Left ventricle myocardium inferior (tissue), 1 donor: ENCODE measurements at places on chromosomes 4 and X.

DNA sequence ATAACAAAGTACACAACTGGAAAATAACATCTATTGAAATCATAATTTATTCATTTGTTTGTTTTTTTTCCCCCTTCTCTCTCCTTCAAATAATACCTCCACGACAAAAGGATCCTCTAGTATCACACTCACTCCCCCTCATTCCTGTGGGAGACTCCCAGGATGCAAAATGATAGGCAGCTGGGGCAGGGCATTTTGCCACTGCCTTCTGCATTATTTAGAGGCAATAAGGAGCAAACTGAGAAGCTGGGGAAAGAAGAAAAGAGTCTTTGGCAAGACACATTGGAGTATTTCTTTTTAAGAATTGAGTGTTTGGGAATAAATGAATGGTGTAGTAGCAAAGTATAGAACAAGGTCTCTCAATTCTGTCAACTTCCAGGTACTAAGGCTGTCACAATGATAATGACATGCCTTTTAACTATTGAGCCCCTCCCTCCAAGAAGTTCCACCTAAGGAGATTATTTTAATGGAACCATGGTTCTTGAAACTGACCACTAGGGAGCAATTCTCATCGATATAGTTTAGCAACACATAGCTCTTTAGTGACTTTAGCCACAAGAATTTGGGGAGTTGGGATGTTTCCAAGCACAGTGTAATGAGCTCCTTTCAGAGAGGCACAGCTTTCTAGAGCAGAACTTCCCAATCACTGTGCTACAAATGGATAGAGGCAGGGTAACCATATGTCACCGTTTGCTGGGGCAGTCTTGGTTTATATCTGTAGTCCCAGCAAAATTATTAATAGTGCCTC lies 303.3 kb downstream of the FRMPD4 start:
- DNase-seq, result no peak

- DNase-seq, result no peak
Observed at GRCh38 chrX:129955682-129956081, 26.8 kb upstream of the BCORL1 start.

DNA sequence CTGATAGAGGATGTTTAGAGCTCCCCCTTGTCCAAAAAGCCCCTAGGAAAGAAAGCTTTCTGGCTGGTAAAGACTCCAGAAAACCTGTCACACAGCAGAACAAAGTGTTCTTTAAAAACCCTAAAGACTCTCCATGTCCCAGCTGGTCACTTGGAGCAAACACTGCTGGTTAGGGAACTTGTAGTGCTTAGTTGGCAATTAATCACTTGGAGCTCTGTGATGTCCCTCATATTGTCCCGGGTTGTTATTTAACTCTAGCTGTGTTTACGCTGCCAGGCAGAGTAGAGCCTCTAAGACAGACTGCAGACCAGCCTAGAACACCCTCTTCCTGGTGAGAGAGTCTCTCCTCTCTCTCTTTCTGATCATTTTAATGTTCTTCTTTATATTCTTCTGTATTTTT lies 267.3 kb downstream of the BCOR start:
- DNase-seq, result no peak

DNA sequence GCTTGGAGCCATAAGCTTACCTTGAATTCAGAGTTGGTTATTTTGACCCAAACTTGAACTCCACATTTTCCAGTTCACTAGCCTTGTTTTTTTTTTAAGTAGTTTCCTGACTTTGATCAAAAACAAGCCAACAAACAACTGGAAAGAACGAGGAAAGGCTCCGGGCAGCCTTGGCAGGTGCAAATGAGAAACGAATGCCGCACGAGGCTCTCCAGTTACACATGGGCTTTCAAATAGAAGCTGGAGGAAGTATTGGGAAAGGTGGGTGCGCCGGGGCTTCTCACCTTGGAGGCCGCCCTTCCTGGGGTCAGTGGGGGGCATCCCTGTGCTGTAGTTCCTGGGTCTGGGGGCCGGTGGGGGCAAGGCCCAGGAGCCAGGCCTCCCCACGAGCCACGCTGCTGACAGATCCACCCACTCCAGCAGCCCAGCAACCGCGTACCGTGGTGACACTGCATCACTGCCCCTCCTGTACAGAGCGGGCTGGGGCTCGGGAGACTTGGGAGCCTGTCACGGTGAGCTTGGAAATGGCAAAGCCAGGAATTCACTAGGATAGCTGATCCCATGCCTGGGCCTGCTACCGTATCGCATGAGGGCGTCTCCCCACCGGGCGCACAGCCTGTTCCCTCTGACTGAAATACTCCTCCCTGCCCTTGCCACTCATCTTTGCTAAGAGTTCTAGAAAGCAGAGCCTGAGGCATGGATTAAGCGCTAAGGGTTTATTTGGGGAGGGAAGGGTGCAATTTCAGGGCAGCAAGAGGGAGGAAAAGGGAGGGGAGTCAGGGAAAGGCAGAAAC lies 50.9 kb upstream of the ADRA2C start:
- peak; percentile 6 for DNase-seq

- DNase-seq, result no peak
Observed at GRCh38 chr4:128855621-128856020, 46.1 kb downstream of the JADE1 start.

DNA sequence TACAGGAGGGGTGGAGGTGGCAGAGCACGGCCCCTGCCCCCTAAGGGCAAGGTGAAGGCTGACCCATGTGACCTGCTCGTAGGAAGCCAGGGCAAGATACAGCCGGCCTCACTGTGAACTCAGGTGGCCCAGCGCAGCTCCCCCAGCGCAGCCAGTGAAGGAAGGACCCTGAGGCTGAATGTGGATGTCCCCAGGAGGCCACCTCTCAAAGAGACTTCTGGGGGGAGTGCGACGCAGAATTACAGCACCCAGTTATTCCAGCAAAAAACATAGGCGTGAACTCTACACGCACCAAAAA lies 52.6 kb downstream of the ZFYVE28 start:
- no peak for DNase-seq

GRCh38 chr4:117941611-117942010 lies 92.7 kb upstream of the NDST3 start:
- no peak for DNase-seq

GRCh38 chr4:184355857-184356256 lies 118.5 kb downstream of the IRF2 start:
- DNase-seq, result no peak

- no peak for DNase-seq
Observed at GRCh38 chr4:139635966-139636365, 29.7 kb upstream of the MGST2 start.

- no peak for DNase-seq
Observed at GRCh38 chrX:77975755-77976154, 6.3 kb upstream of the PGAM4 start.

DNA sequence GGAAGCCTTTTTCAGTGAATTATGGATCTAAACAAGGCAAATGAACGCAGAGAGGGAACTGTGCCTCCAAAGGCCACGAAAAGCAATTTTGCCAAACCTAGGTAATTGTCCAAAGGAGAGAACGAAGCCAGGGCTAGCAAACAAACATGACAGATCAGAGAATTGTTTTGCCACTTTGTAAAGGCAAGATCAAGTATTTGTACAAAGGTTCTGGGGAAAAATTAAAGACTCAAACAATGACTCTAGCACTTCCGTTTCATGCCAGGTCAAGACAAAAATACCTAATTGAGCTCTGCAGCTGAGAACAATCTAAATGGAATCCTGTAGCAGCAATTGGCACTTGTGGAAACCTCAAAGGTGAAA lies 8.5 kb downstream of the RBM47 start:
- DNase-seq, result no peak

GRCh38 chr4:175470131-175470530 lies 341.9 kb downstream of the GPM6A start:
- DNase-seq, result no peak

DNA sequence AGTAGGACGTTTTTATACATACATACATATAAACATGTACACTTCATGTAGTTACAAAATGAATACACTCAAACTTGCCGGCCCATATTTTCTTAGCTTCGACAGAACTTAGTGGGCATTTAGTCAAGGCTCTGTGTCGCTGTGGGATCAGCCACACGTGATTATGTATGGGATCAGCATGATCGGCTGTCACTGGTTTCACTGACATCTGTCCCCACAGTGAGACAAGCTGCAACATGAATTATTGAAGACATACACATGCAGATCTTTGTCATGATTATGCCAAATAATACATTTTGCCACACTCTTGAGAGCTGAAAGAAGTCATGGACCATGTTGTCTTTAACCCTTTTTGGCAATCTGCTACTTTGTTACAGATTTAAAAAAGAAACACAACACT lies 38.2 kb upstream of the NAA11 start:
- DNase-seq, result no peak

GRCh38 chrX:23779025-23779424 lies 3.9 kb upstream of the SAT1 start:
- no peak for DNase-seq

DNA sequence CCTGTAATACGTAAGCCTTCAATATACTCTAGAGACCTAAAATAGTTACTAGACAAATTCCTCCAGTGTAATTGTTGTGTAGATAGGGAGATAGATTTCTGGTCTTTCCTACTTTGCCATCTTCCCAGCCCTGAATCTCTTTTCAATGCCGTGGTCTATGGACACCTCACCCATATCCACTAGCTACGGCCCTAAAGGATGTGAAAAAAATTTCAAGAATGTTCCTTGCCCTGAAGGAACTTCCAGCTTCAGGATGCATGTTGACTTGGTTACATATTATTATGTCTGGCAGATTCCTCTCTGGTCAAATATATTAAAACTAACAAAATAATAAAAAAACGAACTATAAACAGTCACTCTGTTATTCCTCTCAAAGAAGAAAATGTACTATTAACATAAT lies 52.4 kb upstream of the TSPAN5 start:
- no peak for DNase-seq

DNA sequence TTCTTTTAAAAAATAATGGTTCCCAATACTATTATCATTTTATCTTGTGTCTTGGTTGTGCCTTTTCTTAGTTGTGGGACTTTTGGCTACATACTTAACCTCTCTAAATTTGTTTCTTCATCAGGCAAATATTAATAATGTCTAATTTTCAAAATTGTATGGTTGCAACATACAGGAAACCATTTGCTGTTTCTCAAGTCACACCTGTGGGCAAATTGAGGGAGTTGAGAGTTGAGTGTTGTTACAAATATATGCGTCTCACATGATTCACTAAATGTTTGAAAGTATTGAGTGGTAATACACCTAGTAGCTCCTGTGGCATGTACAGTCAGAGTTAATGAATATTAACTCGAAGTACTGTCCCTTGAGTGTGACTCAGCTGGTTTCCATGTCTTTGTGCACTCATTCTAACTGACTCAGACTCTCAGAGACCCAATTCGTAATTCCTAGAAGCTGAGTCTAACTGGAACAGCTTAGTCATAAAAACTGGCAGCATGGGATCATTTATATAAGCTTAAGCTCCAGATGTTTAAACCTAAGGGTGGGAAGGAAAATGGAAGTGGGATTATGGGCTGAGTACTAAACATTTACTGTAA lies 802.4 kb downstream of the TRIML1 start:
- no peak for DNase-seq

DNA sequence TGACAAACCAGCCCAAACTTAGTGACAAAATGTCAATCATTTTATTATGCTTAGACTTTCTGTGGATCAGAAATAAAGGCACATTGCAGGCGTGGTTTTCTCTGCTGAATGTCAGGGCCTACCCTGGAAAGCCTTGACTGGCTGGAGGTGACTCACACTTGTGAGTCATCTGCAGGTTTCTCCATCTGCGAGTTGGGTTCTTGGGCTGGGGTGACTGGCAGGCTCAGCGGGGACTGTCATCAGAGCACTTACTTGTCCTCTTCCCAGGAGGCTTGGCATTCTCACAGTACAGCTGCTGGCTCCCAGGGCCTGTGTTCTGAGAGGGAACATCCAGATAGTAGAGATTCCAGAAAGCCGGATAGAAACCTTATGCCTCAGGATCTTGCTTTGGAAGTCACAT lies 153.8 kb upstream of the AGA start:
- DNase-seq, result no peak

GRCh38 chr4:186068581-186069348 lies at the start of gene TLR3:
Gene TLR3 (plus strand): TSS chr4:186069156. CDS start chr4:186076620, 7,464 bp downstream.
- DNase-seq, result no peak

DNA sequence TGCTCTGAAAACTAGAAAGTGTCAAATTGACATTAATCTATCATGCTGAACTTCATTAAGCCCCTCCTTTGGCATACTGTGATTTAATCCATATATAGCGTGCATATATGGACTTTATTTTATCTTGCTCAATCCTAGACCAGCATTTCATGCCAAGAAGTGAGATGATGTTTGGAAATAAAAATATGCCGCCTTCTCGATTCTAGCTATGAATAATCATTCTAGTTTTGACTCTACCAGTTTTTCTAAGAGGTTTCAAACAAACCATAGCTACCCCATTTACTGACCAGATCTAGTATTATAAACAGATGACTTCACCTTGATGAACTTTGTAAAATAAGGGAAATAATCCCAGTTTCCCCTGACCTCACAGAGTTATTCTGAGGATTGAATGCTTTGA lies 95.0 kb downstream of the ARX start:
- no peak for DNase-seq

DNA sequence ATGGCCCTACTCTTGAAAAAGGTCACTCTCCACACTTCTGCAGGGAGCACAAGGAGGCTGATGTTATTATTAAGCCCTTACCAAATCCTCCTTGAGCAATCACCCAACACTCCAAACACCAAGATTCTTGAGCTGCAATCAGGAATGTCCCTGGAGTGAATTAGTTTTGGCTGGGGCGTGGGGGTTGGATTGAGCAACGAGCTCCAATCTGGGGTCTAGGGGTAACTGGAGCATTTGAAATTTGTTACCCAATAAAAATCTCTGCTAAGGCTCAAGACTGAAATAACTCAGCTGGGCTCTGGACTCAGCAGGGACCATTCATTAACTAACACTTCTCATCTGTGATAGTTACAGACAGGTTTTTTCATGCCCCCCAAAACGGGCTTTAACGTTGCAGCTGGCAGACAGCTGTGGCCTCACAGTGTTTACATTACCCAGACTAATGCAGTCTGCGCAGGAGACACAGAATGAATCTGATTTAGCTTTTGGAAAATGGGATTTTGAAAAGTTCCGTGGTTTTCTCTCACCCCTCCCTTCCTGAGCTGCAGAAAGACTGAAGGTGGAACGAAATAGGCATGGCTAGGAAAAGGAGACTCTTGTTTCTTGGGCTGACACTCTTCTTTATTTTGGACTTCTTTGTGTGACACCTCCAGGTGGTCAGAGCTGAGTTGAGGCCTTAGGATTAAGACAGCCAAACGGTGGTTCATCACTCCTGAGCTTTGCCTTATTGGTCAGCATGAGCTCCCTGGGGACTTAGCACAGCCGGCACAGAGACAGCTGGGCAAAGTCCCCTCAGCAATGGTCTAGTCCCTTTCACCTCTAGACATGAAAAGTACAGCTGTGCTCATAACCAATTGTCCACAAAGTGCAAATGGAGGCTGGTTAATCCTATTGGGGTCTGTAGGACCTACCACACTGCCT lies 26.6 kb downstream of the PLAC1 start:
- DNase-seq, result no peak

- DNase-seq, result no peak
Observed at GRCh38 chr4:45865781-45866180, 258.1 kb downstream of the GABRG1 start.

- DNase-seq, result no peak
Observed at GRCh38 chrX:53354669-53355068, 67.8 kb downstream of the SMC1A start.

DNA sequence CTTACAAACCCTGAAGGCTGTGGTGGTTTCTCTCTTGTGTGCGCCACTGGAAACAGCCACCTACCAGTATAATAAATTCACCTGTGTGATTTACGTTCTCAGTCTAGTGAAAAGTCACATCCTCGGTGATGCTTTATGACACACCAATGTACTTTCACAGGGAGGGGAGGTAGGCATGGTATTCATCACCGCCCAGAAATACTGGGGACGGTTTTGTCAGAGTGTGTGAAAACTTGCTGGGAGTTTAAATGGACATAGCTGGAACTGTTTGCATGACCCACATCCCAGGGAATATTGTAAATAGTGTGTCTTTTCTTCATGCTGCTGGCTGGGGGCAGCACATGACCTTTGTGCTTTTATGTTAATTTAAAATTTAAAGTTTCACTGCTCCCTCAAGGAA lies 421.8 kb downstream of the MAPK10 start:
- no peak for DNase-seq
